ENCODE measurements at places on chromosomes 16 and 17. TPM values are rescaled to one million over a fixed set of nuclear protein-coding genes. Genes with fewer than 3 reads are reported as not detected.

DNA sequence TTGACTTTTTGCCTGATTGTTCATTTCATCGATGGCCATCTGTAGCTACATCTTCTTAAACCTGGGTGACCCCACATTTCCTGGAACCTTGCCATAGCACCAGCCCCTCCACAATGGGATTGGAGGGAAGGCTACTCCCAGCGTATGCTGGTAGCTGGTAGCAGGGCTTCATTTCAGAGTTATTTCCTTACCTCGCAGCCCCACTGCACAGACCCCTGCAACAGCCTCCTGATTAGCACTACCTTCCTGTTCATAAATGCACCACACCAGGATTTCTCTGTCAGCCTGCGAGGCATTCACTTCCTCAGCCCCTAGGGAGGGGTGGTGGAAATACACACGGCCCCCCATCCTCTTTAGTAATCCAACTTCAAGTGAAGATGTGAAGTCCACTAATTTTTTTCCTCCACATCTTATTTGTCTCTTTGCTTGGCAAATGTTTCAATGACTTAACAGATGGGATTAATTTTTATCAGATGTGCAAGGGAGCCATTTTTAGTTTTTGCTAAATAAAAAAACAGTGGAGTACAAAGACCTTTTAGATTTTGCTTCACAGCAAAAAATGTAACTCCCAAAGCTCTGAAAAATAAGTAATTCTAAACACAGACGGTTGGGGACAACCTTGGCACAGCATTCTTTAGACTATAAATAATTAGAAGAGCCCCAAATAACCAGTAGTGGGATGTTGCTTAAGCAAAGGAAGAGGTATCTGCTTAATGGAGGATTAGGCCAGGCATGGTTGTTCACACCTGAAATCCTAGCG is 76.6 kb downstream of the CLEC16A start:
- H3K4me1 ChIP-seq: peaks cover 21% of the 10 kb centered on the region
- no peak for DNase-seq
- peaks cover 39% of the 10 kb centered on the region for H3K36me3 ChIP-seq
- H3K4me3 ChIP-seq: no peak overlapping the region
- no peak overlapping the region for H3K27ac ChIP-seq
- no peaks in the 10 kb centered on the region for H3K27me3 ChIP-seq

- peaks cover 12% of the 10 kb centered on the region for H3K36me3 ChIP-seq
- no peaks in the 10 kb centered on the region for H3K27me3 ChIP-seq
- H3K27ac ChIP-seq: no peak overlapping the region
- H3K4me3 ChIP-seq: no peak overlapping the region
- peaks cover 45% of the 10 kb centered on the region for H3K4me1 ChIP-seq
- no peak for DNase-seq
These were observed 141.8 kb downstream of the PITPNC1 start for GRCh38 chr17:67518876-67519275.

- no peak overlapping the region for H3K27ac ChIP-seq
- DNase-seq: no peak
- peaks cover 22% of the 10 kb centered on the region for H3K36me3 ChIP-seq
- no peaks in the 10 kb centered on the region for H3K27me3 ChIP-seq
- peaks cover 9% of the 10 kb centered on the region for H3K4me1 ChIP-seq
- H3K4me3 ChIP-seq: no peak overlapping the region
These were observed 26.8 kb downstream of the KNOP1 start for GRCh38 chr16:19691161-19691711.

- H3K36me3 ChIP-seq: no peaks in the 10 kb centered on the region
- no peaks in the 10 kb centered on the region for H3K27me3 ChIP-seq
- H3K27ac ChIP-seq: no peak overlapping the region
- no peak overlapping the region for H3K4me3 ChIP-seq
These were observed 63.7 kb upstream of the SHISA6 start for GRCh38 chr17:11177340-11177739.

GRCh38 chr16:1261131-1261892 is 5.4 kb downstream of the TPSD1 start:
- H3K27ac ChIP-seq: no peak overlapping the region
- H3K4me1 ChIP-seq: no peaks in the 10 kb centered on the region
- no peak overlapping the region for H3K4me3 ChIP-seq
- peaks cover 20% of the 10 kb centered on the region for H3K27me3 ChIP-seq
- peak; percentile 66 for DNase-seq
- H3K36me3 ChIP-seq: no peaks in the 10 kb centered on the region

DNA sequence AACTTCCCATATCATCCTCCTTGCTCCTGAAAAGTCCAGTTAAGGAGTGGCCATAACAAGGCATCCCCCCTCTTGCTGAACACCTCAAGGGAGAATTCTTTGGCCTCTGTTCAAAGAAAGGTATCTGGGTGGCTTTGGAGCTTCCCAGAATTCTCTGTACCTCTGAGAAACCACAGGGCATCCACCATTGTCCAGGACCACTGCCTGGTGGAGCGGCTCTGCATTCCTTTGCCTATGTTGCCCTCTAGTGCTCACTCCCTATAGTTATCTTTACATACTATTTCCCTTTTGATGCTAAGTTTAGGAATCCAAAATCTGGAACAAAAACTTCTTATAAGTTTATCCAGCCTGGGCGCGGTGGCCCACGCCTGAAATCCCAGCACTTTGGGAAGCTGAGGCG is 30.3 kb downstream of the CHD9NB start:
- H3K27me3 ChIP-seq: peaks cover 3% of the 10 kb centered on the region
- no peaks in the 10 kb centered on the region for H3K4me1 ChIP-seq
- H3K4me3 ChIP-seq: no peak overlapping the region
- no peak overlapping the region for H3K27ac ChIP-seq
- DNase-seq: no peak

DNA sequence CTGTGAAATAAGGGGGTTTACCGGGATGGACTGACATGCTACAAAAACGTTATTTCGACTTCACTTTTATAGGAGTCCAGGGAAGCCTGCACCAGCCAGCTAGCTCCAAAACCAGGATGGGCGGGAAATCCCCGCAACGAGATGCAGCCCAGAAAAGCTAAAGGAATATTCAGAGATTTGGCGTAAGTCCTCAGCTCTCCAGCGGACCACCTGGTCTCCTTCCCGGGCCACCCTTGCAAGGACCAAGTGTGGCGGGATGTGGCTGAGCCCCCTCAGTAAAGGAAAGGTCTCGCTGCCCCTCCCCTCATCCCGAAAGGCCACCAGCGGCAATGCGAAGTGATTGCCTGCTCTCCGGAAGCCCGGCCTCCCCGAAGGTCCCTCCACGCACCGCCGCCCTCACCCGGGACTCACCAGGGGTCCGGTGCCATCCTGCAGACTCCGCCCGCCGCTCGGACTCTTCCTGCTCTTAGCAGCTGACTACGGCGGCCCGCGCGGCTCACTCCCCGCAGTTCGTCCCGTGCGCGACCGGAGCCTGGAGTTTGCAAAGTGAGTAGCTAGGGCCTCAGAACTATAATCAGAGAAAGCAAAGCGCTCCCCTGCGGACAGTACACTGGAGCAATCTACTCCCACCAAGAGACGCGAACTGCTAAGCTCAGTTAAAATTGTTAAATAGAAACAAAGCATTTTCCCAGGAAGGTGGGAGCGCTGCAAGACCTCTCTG is at the start of gene STX8:
Gene STX8, minus strand, starts transcription at position 440 of the 721 bp plus-strand sequence. Its CDS starts 12 bp downstream, at position 428.
- H3K36me3 ChIP-seq: peaks cover 4% of the 10 kb centered on the region
- DNase-seq: peak; percentile 94
- peak within 1 kb of the TSS; percentile 99 for H3K4me3 ChIP-seq
- peaks cover 13% of the 10 kb centered on the region for H3K4me1 ChIP-seq
- no peaks in the 10 kb centered on the region for H3K27me3 ChIP-seq

GRCh38 chr17:71183066-71183660 is 937.7 kb upstream of the SOX9 start:
- no peaks in the 10 kb centered on the region for H3K27me3 ChIP-seq
- H3K36me3 ChIP-seq: no peaks in the 10 kb centered on the region
- DNase-seq: no peak
- H3K27ac ChIP-seq: no peak overlapping the region
- no peak overlapping the region for H3K4me3 ChIP-seq
- peaks cover 8% of the 10 kb centered on the region for H3K4me1 ChIP-seq

Gene RTN4RL1
- total RNA-seq: 1.7 TPM

- no peaks in the 10 kb centered on the region for H3K27me3 ChIP-seq
- H3K4me1 ChIP-seq: no peaks in the 10 kb centered on the region
- no peak overlapping the region for H3K4me3 ChIP-seq
- no peaks in the 10 kb centered on the region for H3K36me3 ChIP-seq
- no peak overlapping the region for H3K27ac ChIP-seq
These were observed 22.2 kb downstream of the WSCD1 start for GRCh38 chr17:6092182-6092902.

DNA sequence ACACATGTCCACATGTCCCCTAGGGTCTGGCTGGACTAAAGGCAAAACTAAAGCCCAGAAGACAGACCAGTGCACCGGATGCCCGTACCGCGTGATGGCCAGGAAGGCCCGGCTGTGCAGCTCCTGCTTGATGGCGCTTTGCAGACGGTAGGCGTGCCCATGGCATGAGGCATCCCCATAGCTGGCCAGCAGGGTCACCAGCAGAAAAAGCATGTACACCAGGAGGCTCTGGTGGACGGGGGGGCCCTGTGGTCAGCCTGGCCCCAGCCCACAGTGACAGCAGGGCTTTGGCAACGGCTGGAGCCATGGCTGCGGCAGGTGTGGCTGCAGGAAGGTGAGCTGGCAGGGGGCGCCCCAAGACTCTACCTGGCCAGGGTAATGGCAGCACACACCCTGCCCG is 42.8 kb downstream of the PKD1 start:
- H3K27me3 ChIP-seq: no peaks in the 10 kb centered on the region
- no peaks in the 10 kb centered on the region for H3K4me1 ChIP-seq
- no peak overlapping the region for H3K4me3 ChIP-seq
- no peak for DNase-seq
- no peak overlapping the region for H3K27ac ChIP-seq

- H3K27me3 ChIP-seq: no peaks in the 10 kb centered on the region
- peak overlapping the region; percentile 93 for H3K27ac ChIP-seq
- H3K4me3 ChIP-seq: peak overlapping the region; percentile 91
- no peaks in the 10 kb centered on the region for H3K36me3 ChIP-seq
- DNase-seq: no peak
These were observed 7.9 kb upstream of the MSL1 start for GRCh38 chr17:40113907-40114245.

DNA sequence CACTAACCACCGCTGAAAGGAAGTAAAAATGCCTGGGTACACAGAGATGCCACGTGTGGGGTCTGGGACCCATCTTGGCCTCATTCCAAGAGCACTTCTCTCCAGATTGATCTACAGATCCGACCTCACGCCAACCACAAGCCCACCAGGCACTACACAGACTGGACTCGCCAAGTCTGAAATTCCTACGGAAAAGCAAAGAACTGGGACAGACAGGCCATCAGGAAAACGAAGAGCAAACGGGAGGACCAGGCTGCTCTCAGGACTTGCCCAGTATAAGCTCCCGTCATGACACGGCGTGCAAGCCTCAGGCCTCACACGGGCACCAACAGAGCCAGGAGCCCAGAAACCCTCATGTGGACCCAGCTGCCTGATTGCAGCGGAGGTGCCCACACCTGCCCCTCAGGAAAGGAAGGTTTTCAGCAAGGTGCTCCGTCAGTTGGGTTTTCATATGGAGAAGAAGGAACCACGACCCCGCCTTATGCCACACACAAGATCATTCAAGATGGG is 20.1 kb upstream of the C16orf95 start:
- no peak overlapping the region for H3K27ac ChIP-seq
- no peak for DNase-seq
- no peaks in the 10 kb centered on the region for H3K27me3 ChIP-seq
- peaks cover 8% of the 10 kb centered on the region for H3K36me3 ChIP-seq
- no peaks in the 10 kb centered on the region for H3K4me1 ChIP-seq
- H3K4me3 ChIP-seq: no peak overlapping the region

DNA sequence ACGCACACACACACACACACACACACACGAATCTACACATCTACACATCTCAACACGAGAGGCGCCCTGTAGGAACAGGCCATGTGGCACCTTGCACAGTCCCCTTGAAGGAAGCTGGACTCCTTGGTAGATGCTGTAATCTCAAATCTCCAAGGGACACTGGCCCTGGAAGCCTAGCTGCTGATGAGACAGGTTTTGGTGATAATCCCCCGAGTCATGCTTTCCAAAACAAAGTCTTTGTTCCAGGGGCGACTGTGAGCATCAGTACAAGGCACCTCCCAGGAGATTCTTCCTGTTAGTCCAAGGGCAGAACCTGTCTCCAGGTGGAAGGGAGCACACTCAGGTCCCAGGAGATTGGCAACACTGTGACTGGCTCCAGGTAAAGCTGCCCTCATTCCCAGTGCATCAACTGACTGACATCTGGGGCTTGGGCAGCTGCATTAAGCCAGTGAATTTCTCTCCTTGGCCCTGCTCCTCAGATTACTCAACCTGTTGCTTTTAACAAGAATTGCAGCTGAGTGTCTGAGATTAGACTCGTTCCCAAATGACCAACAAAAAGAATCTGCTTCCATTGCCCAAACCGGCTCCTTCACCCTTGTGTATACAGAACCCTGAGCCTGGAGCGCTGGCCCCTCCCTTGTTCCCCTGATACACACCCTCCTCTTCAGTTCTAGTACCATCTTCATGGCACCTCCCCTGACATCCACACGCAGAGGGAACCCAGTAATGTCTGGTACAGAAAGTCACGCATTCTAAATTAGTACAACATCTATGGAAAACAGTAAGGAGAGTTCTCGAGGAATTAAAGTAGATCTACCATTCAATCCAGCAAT is 13.9 kb upstream of the TNRC6C start:
- no peak overlapping the region for H3K4me3 ChIP-seq
- no peak for DNase-seq
- no peaks in the 10 kb centered on the region for H3K36me3 ChIP-seq
- no peak overlapping the region for H3K27ac ChIP-seq
- peaks cover 4% of the 10 kb centered on the region for H3K27me3 ChIP-seq
- peaks cover 5% of the 10 kb centered on the region for H3K4me1 ChIP-seq

DNA sequence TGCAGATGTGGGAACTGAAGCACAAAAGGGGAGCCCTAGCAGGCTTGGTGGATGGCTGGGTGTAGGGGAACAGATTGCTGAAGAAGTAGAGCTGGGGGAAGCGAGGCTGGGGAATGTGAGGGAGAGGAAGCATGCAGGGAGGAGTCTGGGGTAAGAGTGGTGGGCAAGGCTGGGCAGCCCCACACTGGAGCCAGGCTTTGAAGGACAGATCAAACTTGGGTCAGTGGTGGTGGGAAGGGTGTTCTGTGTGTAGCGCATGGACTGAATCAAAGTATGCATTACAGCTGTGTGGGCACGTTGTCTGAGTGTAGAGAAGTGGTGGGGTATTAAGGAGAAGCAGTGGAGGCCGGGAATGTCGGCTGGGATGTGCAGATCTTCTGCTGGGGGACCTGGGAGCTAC is 116.0 kb downstream of the CYLD start:
- no peak for DNase-seq
- no peaks in the 10 kb centered on the region for H3K36me3 ChIP-seq
- no peaks in the 10 kb centered on the region for H3K27me3 ChIP-seq
- peaks cover 7% of the 10 kb centered on the region for H3K4me1 ChIP-seq

DNA sequence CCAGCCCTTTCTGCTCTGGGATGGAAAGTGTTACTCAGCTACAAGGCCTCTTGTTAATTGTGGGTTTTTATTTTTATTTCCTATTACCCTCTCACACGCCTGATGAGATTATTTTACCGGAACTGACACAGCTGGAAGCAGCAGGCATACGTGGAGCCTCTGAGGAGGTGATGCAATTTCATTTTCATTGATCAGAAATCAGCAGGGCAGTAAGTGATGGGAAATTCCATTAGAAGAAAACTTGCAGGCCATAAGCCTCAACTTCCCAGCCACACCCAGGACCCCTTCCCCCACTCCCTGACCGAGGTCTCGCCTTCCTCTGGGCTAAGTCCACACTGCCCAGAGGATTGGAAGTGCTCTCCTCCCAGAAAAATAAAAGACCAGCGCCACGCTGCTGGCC is 69.7 kb downstream of the ZFHX3 start:
- DNase-seq: no peak
- peaks cover 45% of the 10 kb centered on the region for H3K4me1 ChIP-seq
- no peaks in the 10 kb centered on the region for H3K27me3 ChIP-seq
- H3K4me3 ChIP-seq: no peak overlapping the region

Gene ITGAL
- total RNA-seq: 0.33 TPM
